ENCODE measurements at places on chromosomes 11 and 22.
A peak's percentile ranks its signal among the peaks of the same experiment; 100 is the strongest.

- DNase-seq, result no peak
These were observed 20.2 kb downstream of the PPP6R2 start for GRCh38 chr22:50363166-50363802.

DNA sequence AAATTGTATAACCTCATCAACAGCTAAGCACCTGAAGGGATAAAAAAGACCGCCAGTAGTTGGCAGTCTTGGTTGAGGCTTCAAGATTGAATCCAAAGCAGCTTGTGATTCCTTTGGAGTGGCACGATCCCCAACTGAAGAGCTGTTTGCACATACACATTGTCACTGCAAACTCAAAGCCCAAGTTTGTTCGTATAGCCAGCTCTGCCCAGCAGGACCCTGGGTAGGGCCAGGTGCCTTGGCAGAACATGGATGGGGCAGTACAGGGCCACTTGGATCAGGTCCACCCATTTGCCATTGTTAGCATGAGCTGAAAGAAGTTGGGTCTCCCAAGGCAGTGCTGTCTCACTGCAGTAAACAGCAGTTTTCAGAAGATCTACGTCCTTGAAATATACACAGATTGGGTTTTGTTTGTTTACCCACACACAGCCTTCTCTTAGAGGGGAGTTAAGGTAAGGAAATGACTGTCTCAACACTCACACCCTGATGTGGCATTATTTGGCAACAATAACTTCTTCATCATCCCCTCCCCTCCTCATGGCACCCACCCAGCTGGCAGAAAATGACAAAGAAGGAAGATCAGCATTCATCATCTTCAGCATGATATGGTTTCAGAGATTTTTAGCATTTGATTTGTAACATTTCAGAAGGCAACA, 132.9 kb downstream of the COMMD9 start:
- DNase-seq, result no peak

GRCh38 chr11:122042981-122043380, 73.0 kb downstream of the BLID start:
- DNase-seq, result no peak

GRCh38 chr22:20946080-20946986, 20.7 kb upstream of the AIFM3 start:
- DNase-seq, result no peak

- no peak for DNase-seq
These were observed 21.6 kb downstream of the TMPRSS5 start for GRCh38 chr11:113684496-113684895.

GRCh38 chr22:27238935-27239510, 562.5 kb downstream of the MN1 start:
- DNase-seq, result no peak

- no peak for DNase-seq
These were observed 72.7 kb upstream of the AKIP1 start for GRCh38 chr11:8838248-8838647.

DNA sequence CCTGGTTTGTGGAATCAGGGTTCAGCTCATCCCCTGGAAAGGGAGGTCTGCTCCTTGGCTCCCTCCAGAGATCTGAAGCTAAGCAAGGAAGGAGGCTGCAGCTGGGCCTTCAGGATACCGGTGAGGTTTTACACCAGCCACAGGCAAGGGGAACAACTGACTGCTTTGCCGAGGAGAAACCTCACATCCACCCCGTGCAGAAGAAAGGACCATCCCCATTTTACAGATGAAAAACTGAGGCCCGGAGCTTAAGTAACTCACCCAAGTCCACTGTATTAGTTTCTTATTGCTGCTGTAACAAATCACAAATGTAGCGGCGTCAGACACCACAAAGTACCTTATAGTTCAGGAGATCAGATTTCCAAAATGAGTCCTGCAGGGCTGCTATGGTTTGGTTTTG, 173.7 kb downstream of the MN1 start:
- DNase-seq, result no peak

DNA sequence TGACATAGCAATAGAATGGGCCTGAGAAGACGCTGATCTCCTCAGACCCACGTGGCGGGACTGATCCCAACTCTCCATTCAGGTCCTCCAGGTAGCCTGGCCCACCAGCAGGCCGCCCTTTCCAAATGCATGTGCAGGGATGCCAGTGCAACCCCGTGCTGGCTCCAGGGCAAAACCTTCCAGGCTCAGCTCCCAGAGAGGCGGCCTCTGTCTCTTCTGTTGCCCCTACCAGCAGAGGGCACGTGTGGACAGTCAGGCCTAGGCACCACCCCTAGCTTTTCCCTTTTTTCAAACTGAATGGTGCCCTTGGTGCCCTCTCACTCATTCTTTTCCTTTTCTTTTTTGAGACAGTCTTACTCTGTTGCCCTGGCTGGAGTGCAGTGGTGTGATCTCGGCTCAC, 121.7 kb downstream of the OSBP2 start:
- no peak for DNase-seq

GRCh38 chr11:129866311-129866710, 29.1 kb downstream of the NFRKB start:
- DNase-seq, result no peak

DNA sequence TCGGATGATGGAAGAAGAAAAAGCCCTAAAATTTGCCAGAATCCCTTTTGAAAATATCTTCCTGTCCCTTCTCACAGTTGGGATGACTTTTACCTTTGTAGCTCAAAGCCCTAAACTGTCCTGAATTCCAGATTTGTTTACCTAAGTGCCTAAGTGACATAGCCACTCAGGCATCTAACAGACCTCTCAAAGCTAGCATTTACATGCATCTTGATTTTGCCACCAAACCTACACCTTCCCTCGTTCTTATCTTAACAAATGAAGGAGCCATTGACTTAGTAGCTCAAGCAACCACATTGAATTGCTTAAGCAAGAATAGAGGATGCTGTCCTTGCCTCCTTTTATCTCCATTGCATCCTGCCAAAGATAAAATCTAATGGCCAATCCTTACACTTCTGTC, 198.4 kb upstream of the NTM start:
- DNase-seq, result no peak

GRCh38 chr22:46349681-46350080, 14.2 kb downstream of the TRMU start:
- no peak for DNase-seq

- no peak for DNase-seq
These were observed 6.8 kb downstream of the RNF214 start for GRCh38 chr11:117239295-117239694.

- no peak for DNase-seq
These were observed 34.2 kb downstream of the MRGPRD start for GRCh38 chr11:68946416-68947090.

GRCh38 chr22:28670161-28670560, 9.5 kb downstream of the TTC28 start:
- no peak for DNase-seq

GRCh38 chr11:17846852-17847453, 112.4 kb downstream of the KCNC1 start:
- no peak for DNase-seq

- no peak for DNase-seq
These were observed 14.4 kb upstream of the UCP3 start for GRCh38 chr11:74023276-74023675.

- DNase-seq, result peak; percentile 60
These were observed 87.1 kb upstream of the RAG2 start for GRCh38 chr11:36684840-36685801.

GRCh38 chr22:41070665-41071331, 21.6 kb upstream of the EP300 start:
- no peak for DNase-seq

- DNase-seq, result peak; percentile 68
These were observed 243.9 kb upstream of the SYN3 start for GRCh38 chr22:33302049-33302545.

DNA sequence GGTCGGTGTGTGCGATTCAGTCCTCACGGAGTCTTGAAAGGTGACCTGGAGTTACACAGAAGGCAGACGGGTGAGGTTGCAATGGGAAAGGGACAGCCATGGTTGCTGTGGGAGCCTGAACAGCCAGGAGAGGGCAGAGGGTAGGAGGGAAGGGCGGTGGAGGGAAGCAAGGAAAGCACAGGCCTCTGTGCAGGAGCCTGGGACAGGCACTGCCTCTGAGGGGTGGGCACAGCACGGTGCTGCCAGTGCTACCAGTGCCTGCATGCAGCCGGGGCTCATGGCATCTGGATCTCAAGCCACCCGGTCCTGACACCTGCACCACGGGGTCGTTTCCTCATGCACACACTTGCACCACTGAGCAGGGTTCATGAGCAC, 401.0 kb downstream of the TBC1D22A start:
- no peak for DNase-seq

DNA sequence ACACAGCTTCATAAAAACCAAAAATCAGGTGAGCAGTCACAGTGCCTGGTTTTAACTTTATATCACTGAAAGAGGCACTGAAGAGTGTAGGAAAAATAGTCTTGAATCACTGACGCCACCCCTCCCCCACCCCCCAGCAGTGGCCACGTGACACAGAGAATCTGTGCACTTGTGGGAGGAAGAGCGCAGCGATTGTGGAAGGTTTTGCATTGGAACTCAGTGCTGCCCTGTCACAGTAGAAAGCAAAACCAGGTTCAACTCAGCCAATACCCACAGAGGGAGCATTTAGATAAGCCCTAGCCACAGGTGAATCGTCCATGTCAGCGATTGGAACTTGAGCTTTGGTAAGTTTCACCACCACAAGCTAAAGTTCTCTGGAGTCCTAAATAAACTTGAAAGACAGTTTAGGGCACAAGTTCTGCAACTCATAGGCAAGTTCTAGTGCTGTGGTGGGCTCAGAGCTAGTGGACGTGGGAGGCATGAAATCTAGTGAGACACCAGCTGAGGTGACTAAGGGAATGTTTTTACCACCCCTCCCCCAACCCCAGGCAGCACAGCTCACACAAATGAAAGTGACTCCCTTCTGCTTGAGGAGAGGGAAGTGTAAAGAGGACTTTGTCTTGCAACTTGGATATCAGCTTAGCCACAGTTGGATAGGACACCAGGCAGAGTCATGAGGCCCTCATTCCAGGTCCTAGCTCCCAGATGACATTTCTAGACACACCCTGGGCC, 13.3 kb downstream of the OR52B2 start:
- DNase-seq, result no peak

DNA sequence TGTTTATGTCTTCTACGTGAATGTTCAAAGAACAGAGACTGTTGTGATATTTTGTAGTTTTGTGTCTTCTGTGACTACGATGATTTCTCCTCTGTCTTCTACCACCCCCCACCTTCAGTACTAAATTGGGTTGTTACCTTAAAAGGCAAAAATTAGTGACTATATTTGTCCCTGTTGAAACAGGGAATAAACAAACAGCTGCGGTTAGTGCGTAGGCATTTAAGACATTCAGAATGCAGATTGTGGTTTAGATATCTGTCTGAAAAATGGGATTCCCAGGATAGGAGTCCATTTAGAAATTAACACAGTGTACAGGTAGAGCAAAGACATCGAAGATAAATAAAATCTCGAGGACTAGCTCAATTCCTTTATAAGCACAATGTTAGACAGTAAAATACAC, 15.6 kb upstream of the ARHGAP42 start:
- no peak for DNase-seq

DNA sequence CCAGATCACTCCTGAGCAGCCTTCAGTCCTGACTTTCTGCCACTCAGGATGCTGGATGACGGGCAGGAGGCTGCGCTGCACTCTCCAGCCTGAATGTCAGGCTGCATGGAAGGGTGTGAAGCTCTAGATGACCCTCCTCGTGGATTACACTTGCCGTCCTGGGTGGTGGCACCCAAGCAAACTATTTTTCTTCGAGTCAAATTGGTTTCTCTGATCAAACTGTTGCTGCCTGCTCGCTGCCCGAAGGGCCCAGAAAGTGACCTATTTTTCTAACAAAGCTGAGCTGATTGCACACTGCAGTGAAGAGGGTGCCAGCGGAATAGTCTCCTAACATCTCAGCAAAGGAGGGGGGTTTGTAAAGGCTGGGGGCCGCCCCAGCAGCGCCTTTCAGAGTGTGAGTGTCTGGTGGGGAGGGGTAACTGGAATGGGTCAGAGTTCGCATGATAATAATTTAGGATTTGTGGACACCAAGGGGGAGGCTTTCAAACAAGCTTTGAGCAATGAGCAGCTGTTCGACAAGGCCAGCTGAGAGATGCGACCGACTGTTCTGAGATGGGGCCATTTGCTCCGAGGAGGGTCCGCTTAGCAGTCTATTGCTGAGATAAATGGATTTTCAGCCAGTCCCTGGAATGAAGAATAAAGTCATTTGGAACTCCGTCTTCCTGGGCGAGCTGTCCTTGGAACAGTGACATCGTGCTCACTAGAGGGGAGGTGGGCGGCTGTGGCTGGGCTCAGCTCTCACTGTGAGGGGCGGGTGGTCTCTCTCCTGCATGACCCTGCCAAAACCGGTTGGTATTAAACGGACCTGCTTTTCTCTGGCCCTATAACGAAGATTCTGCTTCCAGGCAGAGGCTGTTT, 537.6 kb downstream of the BRD1 start:
- DNase-seq, result no peak

GRCh38 chr22:22030493-22031182, 48.1 kb upstream of the TOP3B start:
- DNase-seq, result peak; percentile 88

GRCh38 chr11:81916451-81916850, 817.2 kb downstream of the FAM181B start:
- DNase-seq, result no peak

- DNase-seq, result no peak
These were observed 38.6 kb downstream of the PARVG start for GRCh38 chr22:44219101-44219870.

DNA sequence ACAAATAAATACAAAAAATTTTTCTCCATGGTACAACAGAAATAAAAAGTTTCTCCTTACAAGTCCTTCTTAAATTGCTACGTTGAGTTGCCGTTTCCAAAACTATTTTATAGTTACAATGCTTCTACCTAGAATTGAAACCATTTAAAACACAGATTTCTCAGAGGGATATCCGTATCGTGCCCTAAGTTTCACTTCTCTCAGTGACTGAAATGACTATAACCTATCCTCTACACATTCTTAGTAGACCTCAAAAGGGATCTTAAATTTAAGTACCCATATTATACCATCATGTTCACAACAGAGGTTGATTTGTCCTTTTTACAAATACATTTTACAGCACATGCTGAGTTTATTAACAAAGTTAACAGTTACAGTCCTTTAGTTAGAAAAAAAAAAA, 44.1 kb downstream of the USP28 start:
- DNase-seq, result peak; percentile 51

- DNase-seq, result peak; percentile 42
These were observed 23.9 kb upstream of the TMPRSS13 start for GRCh38 chr11:117953024-117953671.
